ENCODE measurements at places on chromosomes 5 and 9.

DNA sequence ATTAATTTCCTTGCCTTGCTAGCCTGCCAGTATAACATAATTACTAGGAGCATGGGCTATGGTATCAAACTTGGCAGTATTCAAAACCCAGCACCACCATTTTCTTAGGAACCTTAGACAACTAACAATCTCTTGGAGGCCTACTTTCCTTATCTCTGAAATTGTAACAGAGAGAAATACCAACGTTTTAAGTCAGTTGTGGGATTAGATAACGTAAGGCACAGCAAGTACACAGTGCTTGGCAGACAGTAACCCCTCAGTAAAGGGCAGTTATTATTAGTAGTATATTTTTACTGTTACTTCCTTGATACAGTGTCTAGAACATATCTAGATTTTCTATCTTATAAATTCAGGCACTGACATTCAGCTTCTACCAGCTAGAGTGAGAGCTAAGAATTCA is 309.6 kb downstream of the ACTL7B start:
- DNase-seq = no peak

DNA sequence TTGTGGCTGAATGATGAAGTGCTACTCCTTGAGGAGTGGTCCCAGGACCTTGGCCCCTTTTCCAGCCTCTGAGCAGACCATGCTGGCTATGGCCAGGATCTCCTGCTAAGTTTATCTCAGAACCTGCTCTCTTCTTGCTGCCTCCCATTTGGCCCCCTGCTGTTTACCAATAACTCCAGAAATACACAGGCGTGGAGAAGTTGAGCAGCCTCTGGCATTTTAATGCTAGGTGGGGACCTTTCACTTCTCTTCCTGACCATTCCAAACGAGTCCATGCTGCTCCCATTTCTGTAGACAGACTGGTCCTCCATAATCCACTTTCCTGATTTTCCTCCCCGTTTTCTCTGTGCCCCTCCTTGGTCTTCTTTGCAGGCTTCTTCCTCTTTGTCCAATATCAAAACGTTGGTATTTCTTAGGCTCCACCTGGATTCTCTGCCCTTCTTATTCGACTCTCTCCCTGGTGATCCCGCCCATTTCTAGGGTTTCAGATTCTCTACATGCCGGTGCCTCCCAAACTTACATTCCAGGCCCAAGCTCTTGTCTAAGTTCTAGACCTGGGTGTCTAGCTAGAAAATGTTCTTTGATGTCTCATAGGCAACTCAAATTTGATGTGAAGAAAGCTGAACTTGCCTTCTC is 33.4 kb upstream of the TNFAIP8 start:
- DNase-seq = no peak

GRCh38 chr9:122116040-122116439 is 22.9 kb upstream of the TTLL11 start:
- no peak for DNase-seq

GRCh38 chr9:137588891-137589290 is 1.4 kb downstream of the ZMYND19 start:
- DNase-seq = no peak

- no peak for DNase-seq
Measured at GRCh38 chr9:114722937-114723620, 41.1 kb upstream of the TEX48 start.

DNA sequence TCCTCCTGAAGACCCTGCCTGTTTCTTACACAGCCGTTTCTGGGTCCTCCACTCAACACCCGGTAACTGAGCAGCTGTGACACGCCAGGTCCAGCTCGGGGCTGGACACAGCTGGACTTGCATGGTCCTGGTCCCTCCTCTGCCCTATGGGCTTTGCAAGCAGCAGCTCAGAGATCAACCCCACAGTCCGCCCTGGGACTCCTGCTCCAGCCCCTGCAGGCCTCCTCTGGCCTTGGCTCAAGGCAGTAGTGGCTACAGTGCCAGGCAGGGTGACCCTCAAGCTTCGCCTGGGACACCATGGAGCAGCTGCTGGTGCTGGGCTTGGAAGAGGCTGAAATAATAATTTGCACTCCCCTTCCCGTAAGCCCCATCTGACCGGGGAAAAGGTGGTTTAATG is 66.1 kb upstream of the OLFM1 start:
- DNase-seq = no peak

DNA sequence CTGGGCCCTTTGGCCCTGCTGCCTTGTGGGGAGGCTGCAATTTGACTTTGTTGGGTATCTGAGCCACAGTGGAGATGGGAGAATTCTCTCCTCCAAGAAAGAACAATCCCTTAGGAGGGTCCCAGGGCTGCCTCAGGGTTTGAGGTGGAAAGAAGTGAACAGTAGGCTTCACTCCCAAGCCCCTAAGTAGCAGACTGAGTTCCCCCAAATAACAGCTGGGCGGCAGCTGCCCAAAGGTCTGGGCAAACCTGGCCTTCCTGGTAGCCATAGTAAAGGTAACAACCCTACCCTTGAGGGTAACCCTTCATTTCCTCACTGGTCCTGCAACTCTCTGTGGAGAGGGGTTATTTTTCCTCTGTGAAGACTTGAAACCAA is 746 bp downstream of the RGS3 start:
- DNase-seq = no peak

DNA sequence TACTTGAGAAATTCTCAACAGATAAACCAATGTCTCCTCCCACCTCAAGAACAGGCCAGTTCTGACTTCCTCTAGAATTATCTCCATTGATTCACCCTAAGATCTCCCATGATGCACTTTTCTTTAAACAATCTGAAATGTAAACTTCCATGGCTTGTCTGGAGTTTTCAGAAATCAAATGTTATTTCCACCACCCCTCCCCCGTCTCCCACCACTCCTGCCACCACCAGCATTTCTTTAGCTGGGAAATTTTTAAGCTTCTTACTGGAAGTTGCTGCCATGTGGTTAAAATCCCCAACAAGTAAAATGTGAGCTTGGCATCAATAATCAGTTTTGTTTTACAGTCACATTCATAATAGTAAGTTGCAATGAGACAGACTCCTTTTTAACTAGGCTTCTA is 32.8 kb upstream of the BASP1 start:
- no peak for DNase-seq

GRCh38 chr5:114223866-114224265 is 138.0 kb upstream of the KCNN2 start:
- no peak for DNase-seq

DNA sequence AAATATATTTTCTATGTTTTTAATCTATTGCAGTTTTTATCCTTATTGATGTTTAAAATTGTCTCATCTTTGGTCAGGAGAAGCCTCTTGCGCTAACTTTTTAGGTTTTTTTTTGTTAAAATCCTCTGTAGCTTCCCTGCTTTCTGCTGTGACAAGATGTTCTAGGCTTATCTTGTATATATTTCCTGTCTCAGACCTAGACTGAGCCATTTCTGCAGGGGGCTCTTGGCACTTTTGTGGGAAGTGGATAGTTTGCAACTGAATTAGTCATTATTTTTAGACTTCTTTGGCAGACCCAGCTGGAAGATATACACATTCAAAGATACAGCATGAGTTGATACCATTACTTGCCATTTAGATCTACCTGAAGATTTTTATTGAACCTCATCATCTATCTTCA is 28.8 kb downstream of the TCERG1 start:
- no peak for DNase-seq

GRCh38 chr5:34045996-34046395 is 3.0 kb upstream of the C1QTNF3 start:
- no peak for DNase-seq

DNA sequence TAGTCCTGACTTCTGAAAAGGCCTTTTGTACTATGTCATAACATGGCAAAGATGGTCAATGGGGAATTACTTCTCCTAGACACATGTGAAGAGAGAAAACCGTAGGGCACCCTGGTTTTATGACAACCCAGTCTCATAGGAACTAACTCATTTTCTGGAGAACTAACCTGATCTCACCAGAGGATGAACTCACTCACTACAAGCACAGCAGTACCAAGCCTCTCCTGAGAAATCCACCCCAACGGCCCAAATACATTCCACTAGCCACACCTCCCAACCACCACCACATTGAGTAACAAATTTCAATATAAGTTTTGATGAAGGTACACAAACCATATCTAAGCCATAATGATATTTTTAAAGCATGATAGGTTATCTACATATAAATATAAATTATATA is 909.3 kb upstream of the CDH10 start:
- DNase-seq = no peak

DNA sequence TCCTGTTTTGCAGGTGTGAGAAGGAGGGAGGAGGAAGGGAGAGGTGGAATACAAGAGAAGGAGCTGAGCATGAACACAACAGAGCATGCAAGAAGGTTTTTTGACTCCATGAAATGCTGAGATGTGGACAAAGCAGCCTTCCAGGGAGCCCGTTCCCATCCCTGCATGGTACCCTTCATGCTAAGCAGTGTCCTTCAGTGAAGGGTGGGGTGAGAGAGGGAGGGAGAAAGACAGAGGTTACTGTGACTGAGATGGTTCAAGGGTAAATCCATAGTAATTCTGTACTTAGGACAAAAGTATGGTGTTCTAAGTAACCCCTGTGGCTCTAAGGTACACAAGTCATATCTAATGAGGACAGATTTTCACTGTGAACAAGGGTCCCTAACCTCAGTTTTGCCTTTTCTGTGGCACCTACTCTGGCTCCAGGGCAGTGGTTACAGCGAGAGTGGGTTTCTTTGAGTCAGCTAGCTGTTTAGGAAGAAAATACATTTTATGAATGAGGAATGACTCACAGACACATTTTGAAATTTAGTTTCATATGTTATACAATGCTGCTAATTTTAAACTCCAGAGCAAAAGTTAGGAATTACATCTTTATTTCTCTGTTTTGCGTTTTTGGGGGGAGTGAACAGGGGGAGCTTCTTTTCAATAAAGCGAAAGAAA is 184.9 kb upstream of the SLC12A2 start:
- DNase-seq = no peak

DNA sequence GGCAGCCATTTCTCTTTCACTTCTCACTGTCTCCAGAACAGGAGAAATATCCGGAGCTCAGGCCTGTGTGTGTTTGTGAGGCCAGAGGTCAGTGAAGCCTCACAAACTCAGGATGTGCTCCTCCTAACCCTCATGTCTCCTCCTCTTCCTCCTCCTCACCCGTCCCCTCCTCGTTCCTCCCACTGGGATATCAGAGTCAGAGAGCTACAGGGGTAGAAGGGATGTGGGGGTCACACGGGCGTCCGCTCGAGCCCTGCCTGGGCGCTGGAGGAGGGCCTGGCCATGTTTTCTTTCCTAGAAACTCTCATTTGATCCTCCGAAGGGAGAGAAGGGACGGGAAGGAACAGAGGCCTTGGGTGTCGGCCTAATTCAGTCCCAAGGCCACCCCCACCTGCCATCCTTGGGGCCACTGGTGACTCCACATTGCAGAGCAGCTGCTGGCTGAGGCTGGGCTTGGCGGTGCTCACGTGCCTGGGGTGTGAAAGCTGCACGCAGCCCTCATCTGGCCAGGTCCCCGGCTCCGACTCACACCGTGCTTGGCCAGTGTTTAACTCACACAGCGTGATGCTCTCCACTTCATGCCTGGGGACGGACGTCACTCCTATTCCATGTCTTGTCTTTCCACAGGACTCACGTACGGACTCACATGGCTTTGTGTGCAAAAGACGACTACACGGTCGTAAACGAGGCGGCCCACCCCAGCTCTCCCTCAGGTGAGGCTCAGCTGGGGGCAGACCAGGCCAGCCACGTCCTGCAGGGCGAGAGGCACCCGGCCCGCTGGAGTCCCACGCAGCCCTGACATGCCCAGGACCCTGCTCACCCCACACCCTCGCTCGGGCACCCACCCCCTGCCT is 22.6 kb upstream of the SLC6A19 start:
- DNase-seq = no peak

DNA sequence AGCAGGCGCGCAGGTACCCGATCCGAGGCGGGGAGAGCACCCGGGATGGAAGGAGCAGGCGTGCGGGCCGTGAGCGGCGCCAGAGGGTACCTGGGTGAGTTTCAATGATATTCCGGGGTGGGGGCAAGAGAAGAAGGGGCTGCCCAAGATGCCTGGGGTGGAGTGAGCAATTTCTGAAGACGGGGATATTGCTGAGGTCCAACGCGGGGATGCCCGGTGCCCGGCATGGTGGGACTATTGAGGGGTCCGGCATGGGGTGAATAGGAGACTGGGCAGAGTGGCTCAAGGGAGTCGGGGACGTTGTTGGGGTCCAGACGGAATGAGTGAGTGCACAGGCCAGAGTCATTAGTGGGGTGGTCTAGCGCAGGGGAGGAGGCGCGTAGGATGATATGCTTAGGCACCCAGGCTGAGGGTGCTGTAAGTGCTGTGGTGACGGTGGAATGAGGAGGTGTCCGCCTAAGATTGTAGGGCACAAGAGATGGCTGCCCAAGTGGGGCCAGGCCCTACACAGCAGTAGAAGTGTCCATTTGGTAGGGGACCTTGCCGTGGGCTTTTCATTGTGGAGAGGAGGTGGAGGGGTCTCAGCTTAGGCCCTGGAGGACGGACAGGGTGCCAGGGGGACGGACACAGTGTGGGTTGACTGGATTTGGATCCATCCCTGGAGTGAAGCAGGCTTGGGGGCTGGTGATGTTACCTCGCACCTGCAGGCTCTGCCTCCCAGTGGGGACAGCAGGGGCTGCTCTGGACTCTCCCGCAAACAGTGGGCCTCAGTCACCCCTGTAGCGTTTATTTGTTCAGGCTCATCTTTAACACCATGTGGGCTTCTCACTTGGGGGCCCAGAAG is 719 bp downstream of the MIGA2 start:
- DNase-seq = no peak

- no peak for DNase-seq
Measured at GRCh38 chr9:7935681-7936080, 136.1 kb upstream of the DMAC1 start.

DNA sequence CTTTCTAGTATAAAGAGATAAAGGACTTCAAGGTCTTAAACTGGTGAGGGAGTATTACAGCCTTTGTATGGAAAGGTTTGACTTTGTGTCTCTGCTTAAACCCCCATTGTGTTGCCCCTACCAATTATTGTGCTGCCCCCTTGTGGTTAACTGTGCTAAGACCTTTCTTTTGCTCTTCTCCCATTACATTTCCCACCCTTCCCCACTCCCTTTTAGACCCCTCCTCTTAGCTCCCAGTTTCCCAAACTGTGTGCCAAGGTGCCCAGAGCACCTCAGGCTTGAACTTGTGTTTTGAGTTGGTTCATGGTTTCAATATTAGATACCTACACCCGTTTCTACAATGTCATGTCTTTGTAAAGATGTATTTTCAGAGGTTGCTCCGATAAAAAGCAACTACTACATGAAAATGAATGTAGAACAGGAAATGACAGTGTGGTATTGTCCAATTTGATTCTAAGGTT is 2.9 kb downstream of the JAK2 start:
- DNase-seq = peak; percentile 60

GRCh38 chr5:116492016-116492623 is 82.5 kb downstream of the SEMA6A start:
- no peak for DNase-seq

GRCh38 chr5:129082225-129083136 is 12.1 kb upstream of the ISOC1 start:
- no peak for DNase-seq

DNA sequence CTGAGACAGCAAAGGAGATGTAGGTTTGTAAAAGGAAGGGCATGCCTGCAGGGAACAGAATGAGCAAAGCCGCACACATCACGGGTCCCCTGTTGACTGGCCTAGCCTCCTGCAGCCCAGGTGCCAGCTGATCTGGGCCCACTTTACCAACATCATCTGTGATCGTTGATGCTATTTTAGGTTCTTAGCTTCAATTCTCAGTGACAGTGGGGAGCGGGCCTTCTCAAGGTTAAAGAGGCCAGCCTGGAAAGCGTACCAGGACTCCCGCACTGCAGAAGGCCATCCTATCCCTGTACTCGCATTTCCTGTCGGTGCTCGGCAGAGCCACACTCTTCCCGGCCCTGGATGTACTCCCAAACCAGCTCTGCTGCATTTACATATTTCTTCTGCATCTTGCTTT is 213.5 kb upstream of the IRX1 start:
- DNase-seq = no peak

- DNase-seq = no peak
Measured at GRCh38 chr9:79885093-79885857, 313.5 kb downstream of the TLE4 start.

Data from NCI-H1436 (cell line).